ENCODE measurements at places on chromosomes 1 and 21. TPM values are rescaled to one million over a fixed set of nuclear protein-coding genes. Genes with fewer than 3 reads are reported as not detected.

GRCh38 chr1:1914971-1915692 is at the start of gene CALML6:
Gene CALML6 (plus strand): TSS chr1:1915260. CDS start chr1:1915281, 21 bp downstream.
- ATAC-seq = no peak

Gene CDC42
- 208 TPM for total RNA-seq

GRCh38 chr1:37605806-37606474 is 10.2 kb upstream of the GNL2 start:
- ATAC-seq = no peak

GRCh38 chr1:51997974-51998382 is 7.5 kb upstream of the RAB3B start:
- ATAC-seq = no peak

GRCh38 chr1:239725933-239726332 is 339.6 kb downstream of the CHRM3 start:
- ATAC-seq = no peak

Gene FAM78B
- total RNA-seq = 0.88 TPM

DNA sequence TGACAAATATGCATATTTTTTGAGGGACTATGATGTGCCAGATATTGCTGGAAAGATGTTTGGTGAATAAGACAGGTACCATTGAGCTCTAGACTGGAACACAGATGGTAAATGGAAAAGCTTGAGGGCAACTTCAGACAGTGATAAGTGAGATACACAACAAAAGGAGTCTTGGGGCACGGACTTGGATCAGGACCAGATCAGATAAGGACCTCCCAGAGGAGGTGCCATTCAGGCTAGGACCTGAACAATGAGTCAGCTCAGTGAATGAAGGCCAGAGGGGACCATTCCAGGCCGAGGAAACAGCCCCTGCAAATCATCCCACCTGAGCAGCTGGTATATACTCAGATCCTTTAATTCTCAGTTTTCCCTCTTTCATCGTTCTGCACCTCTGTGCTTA is 1.8 kb upstream of the KCNJ15 start:
- no peak for ATAC-seq

- peak; percentile 6 for ATAC-seq
Measured at GRCh38 chr1:61450454-61450853, 274.5 kb downstream of the TM2D1 start.

GRCh38 chr1:106439475-106439874 is 617.0 kb upstream of the PRMT6 start:
- ATAC-seq = no peak

Gene DHRS3
- total RNA-seq = 116 TPM

Gene SPATA6
- 5.5 TPM for total RNA-seq

DNA sequence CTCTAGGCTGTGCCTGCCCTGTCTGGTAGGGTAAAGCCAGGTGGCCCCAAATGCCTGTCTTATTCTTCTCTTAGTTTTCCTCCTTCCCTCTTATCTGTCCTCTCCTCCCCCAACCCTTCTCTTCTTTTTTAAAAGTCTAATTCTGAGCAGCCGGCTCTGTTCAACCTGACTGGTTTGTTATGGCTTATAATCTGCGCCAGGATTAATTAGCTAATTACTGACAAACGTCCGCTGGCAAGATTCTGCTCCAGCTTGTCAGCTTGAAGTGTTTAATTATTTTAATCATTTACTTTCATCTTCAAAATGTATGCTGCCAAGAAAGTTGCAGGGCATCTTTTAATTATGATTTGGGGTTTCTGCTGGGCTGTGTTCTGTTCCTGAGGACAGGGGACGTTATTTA is 27.2 kb upstream of the PSMB2 start:
- ATAC-seq = no peak

- ATAC-seq = peak; percentile 67
Measured at GRCh38 chr1:58927722-58928085, 143.9 kb upstream of the JUN start.

DNA sequence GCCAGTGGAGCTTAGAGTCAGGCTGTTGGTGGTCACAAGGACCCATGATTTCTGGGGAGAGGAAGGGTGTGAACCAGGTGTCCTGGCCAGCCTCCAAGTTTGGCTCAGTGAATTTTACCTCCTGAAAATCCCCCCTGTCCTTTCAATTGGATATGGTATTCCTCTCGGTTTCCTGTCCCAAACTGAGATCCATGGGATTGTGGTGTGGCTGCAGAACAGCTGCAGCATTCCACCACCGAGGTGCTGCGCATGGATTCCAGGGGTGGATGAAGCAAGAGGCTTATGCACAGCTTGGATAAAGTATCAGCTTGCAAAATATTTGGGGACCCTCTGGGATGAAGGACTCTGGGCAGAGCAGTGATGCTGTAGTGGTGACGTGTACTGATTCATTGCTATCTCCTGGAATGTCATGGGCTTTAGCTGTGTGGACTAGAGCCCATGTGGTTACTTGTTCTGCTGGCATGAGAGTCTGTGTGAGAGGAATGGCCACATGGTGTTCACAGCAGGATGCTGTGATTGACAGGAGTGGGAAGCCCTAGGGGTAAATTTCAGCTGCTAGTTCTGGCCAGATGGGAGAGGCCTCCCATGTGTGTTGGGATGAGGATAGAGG is 148.7 kb upstream of the SPAG17 start:
- ATAC-seq = no peak
